ENCODE measurements at places on chromosomes 11 and 22. TPM values are rescaled to one million over a fixed set of nuclear protein-coding genes. Genes with fewer than 3 reads are reported as not detected.

The TMEM132A gene
- 16.0 TPM for total RNA-seq

The CD151 gene
- total RNA-seq: 283 TPM

The MEI1 gene
- 0.73 TPM for total RNA-seq

The GP1BB gene
- total RNA-seq: 4.3 TPM

The GRK3 gene
- 1.8 TPM for total RNA-seq

The C11orf21 gene
- 0.36 TPM for total RNA-seq

The NOX4 gene
- 28.4 TPM for total RNA-seq

The RFPL3 gene
- not detected for total RNA-seq

The BDNF gene
- 33.3 TPM for total RNA-seq

The DRD4 gene
- total RNA-seq: 0.32 TPM

The NR1H3 gene
- total RNA-seq: 17.0 TPM

The CECR2 gene
- total RNA-seq: not detected

The VPS26B gene
- total RNA-seq: 53.9 TPM

The GPHA2 gene
- not detected for total RNA-seq

The PDGFD gene
- 230 TPM for total RNA-seq

The DMC1 gene
- 7.2 TPM for total RNA-seq

The DAGLA gene
- 2.2 TPM for total RNA-seq

The CASP5 gene
- total RNA-seq: not detected

The CYTH4 gene
- not detected for total RNA-seq

The MOV10L1 gene
- 2.6 TPM for total RNA-seq

The TIMM10 gene
- total RNA-seq: 12.3 TPM

The TMPRSS13 gene
- total RNA-seq: not detected

The CHRNA10 gene
- 0.85 TPM for total RNA-seq

The PCSK7 gene
- 47.7 TPM for total RNA-seq

The PKP3 gene
- total RNA-seq: 4.7 TPM

The RAG2 gene
- not detected for total RNA-seq

The DNAJB13 gene
- total RNA-seq: not detected

The SERHL2 gene
- total RNA-seq: 3.6 TPM

The CTSW gene
- not detected for total RNA-seq

The EHF gene
- not detected for total RNA-seq

The SYCE3 gene
- not detected for total RNA-seq

The SMC1B gene
- not detected for total RNA-seq

The GLYATL1 gene
- 0.32 TPM for total RNA-seq

The ZNF215 gene
- total RNA-seq: 7.4 TPM

The NPAS4 gene
- not detected for total RNA-seq

The HEPHL1 gene
- total RNA-seq: not detected

The PYGM gene
- 0.97 TPM for total RNA-seq

The GNAZ gene
- 6.9 TPM for total RNA-seq

The HBE1 gene
- total RNA-seq: not detected

The TMEM121B gene
- not detected for total RNA-seq

The PKNOX2 gene
- not detected for total RNA-seq

The OR56A1 gene
- total RNA-seq: not detected

The TNNT3 gene
- not detected for total RNA-seq

The SHISAL1 gene
- total RNA-seq: 2.1 TPM
